ENCODE measurements at places on chromosomes 5 and 9.

DNA sequence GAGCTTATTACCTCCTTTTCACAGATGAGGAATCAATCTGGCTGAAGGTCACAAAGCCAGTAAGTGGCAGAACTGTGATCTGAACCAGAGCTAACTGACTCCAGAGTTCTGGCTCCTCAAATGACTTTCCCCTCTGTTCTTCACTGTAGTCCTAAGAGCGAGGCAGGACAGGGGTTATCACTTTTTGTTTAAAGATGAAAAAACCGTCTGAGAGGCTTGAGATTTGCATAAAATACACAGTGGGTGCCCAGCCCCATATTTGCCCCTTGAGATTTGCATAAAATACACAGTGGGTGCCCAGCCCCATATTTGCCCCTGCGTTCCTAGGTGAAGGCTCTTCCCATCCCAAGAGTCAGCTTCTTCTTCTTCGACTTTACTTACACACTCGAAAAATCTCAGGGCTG is 667 bp downstream of the FBXO10 start:
- no peak for DNase-seq

DNA sequence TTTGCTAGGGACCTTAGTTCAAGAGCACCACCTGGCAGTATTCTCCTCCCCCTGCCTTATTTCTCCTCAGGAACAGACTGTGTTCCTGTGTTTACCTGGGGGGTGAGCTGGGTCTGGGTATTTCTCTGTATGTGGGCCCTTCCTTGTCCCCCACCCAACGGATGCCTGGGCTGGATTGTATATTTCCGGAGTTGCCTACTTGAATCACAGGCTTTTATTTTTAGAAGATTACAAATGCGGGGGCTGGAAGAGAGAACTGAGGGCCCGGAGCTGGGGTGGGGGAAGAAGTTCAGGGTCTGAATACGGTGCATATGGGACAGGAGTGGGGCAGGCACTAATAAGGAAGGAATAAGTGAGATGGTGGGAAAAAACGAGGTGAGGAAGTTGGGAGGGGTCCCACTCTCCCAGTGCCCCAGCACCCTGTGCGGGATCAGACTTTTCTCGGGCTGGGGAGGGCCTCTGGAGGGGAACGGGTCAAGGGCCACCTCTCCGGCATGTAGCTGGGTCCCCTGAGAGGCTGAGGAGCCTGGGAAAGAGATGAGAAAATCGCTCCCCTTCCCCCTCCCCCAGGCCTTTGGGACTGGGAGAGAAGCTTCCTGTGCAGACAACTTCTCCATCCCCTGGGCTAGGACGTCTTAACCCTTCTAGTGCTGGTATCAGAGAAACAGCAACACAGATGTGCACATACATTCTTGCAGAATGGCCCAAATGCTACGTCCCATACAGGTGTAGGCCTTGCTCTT is 42.1 kb downstream of the PCDH1 start:
- no peak for DNase-seq

DNA sequence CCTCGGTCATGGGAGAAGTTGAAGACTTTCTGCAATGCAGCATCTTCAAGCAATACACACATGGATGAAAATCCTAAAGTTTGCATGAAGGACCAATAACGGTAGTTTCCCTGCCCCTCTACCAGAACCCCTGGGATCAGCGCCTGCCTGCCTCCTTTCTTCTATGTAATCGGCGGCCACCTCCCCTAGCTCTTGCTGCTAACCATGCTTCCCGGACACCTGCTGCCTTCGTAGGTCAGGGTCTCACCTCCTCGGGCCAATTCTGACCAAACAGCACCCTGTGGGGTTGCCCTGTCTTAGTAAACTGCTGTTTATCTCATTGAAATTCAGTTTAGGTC is 388 bp upstream of the MED10 start:
- DNase-seq: no peak

- no peak for DNase-seq
Measured at GRCh38 chr5:82422001-82422740, 144.0 kb upstream of the RPS23 start.

DNA sequence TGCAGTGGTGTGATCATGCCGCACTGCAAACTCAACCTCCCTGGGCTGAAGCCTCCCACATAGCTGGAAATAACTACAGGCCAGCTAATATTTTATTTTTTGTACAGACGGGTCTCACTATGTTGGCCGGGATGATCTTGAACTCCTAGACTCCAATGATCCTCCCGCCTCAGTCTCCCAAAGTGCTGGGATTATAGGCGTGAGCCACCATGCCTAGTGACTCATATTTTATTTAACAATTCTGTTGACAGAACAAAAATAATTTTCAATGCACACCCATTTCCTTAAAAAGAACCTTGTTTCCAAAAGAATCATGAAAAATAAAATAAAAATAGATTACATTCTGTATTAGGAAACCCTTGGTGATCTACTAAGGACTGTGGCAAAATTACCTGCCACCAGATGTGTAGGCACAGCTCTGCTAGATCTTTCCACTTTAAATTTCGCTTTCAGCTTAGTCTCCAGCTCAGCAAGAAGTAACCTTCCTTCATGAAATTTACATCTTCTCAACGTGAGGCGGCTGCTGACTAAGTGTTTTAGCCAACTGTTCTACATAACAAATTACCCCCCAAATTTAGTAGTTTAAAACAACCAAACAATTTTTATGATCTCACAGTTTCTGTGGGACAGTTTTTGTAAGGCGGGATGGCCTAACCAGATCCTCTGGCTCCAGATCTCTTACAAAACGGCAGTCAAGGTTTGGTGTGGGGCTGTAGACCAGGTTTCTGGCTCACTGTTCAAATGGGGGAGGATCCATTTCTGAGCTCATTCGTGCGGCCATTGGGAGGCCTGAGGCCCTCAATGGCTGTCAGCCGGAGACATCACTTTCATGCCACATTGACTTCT is 32.6 kb upstream of the GOLPH3 start:
- no peak for DNase-seq

DNA sequence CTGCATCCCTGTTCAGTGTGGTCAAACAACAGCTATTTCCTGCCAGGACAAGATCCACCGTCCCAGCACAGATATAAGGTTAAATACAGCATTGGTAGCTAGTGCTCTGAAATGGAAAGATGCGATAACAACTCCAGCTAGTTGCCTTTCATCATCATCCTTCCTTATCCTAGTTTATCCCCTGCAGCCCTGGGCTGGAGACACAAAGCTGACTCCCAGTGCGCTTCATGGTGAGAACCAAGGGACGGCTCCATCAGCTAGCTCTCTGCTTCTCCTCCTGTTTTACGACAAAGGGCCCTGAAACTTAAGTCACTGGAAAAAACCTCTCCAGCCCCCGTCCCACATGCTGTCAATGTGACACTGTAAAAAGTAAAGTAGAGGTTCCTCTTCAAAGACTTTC is 37.9 kb downstream of the CDC14B start:
- DNase-seq: no peak

GRCh38 chr9:84054341-84055010 is 73.9 kb downstream of the RMI1 start:
- no peak for DNase-seq

DNA sequence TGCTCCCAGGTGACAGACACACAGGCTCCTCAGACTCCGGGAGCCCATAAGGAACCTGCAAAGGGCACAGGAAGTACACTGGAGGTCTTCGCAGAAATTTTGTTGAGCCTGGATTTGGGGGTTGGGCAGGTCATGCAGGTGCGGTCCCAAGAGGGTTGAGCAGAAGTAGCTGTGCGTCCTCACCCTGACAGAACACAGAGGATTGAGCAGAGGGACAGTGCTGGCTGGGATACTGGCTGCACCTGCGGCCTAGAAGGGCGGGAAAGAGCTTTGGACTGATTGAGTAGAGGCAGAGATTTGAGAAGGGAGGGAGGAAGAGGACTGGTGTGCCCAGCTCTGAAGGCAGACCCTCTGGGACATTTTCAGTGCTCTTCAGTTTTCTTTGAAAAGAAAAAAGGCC is 65.4 kb downstream of the PTPDC1 start:
- no peak for DNase-seq

DNA sequence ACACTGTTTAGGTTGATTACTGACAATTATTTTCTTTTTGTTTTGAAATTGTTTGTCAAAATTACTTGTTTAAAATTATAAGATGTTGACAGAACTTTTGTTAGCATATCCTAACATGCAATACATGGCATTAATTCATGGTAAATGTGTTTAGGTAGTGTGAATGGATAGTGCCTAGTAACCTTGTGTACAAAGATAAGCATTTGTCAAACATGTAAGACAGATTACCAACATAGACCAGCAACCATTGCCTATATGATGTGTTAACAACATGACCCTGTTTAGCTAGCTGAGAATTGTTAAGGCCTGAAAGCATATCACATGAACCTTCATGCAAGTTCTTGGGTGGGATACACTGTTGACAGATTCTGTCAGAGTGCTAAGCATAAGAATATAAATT is 13.4 kb downstream of the MAN2A1 start:
- DNase-seq: no peak

DNA sequence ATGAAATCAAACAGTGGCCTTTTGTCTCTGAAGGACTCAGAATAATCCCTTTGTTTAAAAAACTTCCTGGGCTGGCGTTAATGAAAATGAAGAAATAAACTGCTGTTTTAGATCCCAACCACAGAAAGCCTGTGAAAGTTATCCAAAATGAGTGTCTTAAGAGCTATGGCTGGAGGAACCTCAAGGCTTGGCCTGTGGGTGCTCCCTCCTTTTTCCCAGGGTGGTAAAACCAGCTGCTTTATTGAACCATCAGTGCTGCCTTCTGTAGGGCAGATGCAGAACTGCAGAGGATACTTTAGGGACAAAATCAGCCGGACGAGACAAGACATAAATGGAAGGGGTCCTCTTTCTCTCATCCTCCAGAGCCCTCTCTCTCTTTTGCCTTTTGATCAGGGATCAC is 100.9 kb downstream of the SMARCA2 start:
- no peak for DNase-seq

DNA sequence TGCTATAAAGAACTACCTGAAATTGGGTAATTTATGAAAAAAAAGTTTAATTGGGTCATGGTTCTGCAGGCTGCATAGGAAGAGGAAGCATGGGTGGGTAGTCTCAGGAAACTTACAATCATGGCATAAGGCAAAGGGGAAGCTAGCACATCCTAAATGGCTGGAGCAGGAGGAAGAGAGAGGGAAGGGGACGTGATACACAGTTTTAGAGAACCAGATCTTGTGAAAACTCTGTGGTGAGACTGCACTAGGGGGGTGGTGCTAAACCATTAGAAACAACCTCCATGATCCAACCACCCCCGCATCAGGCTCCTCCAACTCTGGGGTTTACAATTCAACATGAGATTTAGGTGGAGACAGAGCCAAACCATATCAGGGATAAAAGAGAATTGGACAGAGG is 624.2 kb downstream of the PRR16 start:
- DNase-seq: no peak

DNA sequence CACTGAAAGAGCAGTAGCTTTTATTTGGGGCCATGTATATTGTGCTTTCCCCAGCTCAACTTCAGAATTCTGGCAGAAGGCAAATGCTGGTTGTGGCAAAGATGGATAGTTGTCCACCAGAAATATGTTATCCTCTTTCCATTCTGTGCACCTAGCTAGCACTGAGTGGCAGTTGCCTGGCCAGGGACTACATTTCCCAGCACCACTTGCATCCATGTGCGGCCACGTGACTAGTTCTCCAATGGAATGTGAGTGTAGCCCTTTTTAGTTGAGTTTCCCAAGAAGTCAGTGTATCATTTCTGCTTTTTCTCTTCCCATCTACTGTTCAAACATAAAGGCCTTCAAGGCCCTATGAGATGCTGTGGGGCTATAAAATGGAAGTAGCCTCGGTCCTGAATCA is 354.0 kb upstream of the CLINT1 start:
- DNase-seq: no peak

Data from nucleus accumbens (tissue), 56 donors.